Ovary (tissue), 10 donors: ENCODE measurements at places on chromosomes 2 and 18.

- peak; percentile 89 for DNase-seq
Measured at GRCh38 chr2:55112229-55113031, 62.2 kb upstream of the RTN4 start.

GRCh38 chr18:39191931-39192330 is 1626.3 kb upstream of the CELF4 start:
- DNase-seq, result no peak

DNA sequence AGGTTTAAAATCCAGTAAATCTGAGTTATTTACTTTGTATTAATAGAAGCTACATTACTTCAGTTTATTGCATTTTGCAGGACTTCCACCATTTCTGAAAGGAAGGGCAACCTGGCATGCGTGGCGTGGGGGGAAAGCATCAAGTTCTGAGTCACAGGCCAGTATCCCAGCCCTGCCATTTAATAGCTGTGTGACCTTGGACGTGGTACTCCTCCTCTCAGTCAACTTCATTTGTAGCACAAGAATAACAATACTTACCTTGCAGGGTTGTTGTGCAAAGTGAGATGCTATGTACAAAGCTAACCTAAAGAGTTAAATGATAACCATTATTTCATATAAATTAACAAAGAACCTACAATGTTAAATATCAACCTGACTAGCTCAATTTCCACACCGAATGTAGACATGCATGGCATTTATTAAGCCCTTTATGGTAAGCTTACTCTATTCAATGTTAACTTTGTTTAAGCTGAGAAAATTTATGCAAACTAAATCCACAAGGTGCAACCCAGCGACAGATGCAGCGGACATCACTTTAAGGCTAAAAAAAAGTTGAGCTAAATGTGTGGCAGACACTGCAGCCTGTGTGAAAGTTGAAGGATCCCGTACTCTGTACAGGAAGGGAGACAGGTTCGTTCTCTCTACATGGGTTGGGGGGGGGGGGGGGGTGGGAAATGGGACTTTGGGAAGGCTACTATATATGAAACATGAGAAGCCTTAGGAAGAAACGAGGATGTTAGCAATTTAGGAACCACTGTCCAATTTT is 17.2 kb upstream of the STPG4 start:
- DNase-seq, result no peak

DNA sequence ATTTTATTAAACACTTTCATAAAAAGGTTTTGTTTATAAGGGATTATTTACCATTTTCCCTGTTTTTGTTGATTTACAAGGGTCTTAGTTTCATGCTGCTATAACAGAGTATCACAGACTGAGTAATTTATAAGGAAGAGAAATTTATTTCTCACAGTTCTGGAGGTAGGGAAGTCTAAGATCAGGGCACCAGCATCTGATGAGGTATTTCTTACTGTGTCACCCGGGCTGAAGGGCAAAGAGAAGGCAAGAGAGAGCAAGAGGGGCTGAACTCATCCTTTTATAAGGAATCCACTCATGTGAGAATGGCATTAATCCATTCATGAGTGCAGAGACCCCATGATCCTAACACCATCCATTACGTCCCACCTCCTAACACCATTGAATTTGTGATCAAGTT is 160.0 kb upstream of the SLC39A10 start:
- no peak for DNase-seq
